Central memory CD8-positive, alpha-beta T cell (primary cell): ENCODE measurements at places on chromosomes 2 and 18.

DNA sequence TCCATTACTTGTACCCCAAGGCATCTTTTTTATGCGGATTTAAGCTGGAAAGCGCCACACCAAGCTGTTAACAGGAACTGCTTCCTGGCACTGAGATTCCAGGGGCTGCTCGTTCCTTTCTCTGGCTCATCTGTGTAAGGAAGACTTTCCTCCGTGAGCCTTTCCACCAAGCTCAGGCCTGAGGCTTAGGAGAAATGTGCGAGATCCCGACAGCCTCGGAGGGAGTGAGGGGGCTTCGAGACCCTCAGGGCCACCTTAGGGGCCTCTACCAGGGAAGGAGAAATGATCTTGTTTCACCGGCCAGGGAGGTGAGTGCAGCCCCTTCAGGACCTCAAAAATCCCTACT is 17.1 kb downstream of the B3GNT7 start:
- DNase-seq, result no peak

DNA sequence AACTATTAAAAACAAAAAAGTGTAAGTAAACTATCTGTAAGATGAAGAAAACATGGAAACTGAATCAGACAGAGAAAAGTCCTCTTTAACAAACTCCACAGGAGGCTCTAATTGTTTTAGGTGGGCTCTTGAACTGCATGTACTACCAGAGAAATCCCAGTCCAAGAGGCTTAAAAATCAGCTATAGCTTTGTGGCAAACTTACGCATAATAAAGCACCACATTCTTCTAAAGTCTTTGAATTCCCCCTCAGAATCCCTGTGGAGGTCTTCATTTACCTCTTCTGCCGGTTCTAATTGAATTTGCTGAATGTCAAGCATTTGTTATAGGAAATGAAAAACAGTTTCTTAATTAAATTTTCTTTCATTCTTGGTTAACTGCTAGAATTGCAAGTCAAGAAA is 40.8 kb downstream of the CHN1 start:
- DNase-seq, result no peak

- DNase-seq, result no peak
Observed at GRCh38 chr2:127589841-127590240, 54.4 kb downstream of the MYO7B start.

- DNase-seq, result no peak
Observed at GRCh38 chr18:51754566-51754965, 557.1 kb upstream of the MEX3C start.

DNA sequence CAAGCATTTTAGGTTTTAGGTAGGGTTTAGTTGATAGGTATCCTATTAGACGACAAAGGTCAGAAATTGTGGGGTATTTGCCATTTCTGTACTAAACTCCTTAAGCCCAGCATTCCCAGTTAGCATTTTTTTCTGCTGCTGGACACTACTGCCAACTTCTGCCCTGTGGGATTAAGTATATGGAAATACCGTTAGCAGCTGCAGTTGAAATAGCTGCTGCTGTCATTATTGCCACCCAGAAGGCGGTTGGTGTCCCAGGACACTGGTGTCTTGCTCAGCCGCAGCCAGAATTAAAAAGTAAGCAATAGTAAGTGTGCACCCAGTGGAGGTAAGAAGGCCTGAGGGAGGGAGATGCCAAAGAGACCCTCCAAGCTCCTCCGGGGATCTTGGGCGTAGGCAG is 1.9 kb upstream of the UXS1 start:
- no peak for DNase-seq

- no peak for DNase-seq
Observed at GRCh38 chr2:102599486-102599885, 19.9 kb upstream of the SLC9A2 start.

GRCh38 chr2:26086155-26086637 is 52.3 kb downstream of the RAB10 start:
- no peak for DNase-seq

DNA sequence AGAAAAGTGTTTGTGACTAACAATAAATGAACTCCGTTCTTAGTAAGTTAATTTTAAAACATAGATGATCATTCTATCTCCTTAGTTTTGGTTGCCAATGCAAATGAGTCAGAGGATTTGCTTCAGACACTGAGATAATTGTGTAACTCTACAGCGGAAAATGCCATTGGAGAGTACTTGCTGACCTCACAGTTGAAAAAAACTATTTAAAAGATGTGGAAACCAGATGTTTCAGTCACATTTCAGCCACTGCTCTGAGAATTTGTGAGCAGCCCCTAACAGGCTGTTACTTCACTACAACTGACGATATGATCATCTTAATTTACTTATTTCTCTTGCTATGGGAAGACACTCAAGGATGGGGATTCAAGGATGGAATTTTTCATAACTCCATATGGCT is at the start of gene TNFAIP6:
Gene TNFAIP6, plus strand, starts transcription at position 234 of the 400 bp plus-strand sequence. Its CDS starts 75 bp downstream, at position 309.
- DNase-seq, result no peak

GRCh38 chr2:206452242-206452641 is 8.9 kb downstream of the ADAM23 start:
- DNase-seq, result no peak

DNA sequence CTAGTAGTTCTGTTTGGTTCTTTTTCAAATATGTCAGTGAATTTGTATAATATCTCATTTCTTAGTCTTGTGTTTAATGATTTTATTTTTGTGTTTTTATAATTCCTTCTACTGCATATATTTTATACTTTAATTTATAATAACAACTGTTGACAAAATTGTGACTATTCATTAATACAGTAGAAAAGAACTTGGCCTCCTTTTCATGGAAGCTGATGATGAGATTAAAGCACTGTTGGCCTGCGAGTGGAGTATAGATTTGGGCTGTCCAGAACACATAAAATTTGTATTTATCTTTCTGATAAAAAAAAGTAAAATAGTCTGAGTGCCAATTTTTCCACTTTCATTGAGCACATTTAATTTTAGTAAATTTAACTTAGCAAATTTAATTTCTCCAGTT is 12.1 kb downstream of the CFLAR start:
- no peak for DNase-seq
